GF-D8 (cell line): ENCODE measurements at places on chromosomes 4 and X.
A peak's percentile ranks its signal among the peaks of the same experiment; 100 is the strongest.

DNA sequence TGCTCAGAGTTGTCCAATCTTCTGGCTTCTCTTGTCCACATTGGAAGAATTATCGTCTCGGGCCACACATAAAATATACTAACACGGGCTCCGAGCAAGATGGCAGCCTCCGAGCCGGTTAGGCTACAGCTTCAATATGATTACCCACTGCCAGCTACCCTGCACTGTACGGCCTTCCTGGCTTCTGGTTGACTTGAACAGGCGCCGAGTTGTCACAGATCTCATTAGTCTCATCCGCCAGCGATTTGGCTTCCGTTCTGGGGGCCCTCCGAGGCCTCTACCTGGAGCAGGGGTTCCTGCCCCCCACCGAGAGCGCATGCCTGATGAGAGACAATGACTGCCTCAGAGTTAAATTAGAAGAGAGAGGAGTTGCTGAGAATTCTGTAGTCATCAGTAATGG lies 101.2 kb upstream of the NUDT6 start:
- DNase-seq: no peak

DNA sequence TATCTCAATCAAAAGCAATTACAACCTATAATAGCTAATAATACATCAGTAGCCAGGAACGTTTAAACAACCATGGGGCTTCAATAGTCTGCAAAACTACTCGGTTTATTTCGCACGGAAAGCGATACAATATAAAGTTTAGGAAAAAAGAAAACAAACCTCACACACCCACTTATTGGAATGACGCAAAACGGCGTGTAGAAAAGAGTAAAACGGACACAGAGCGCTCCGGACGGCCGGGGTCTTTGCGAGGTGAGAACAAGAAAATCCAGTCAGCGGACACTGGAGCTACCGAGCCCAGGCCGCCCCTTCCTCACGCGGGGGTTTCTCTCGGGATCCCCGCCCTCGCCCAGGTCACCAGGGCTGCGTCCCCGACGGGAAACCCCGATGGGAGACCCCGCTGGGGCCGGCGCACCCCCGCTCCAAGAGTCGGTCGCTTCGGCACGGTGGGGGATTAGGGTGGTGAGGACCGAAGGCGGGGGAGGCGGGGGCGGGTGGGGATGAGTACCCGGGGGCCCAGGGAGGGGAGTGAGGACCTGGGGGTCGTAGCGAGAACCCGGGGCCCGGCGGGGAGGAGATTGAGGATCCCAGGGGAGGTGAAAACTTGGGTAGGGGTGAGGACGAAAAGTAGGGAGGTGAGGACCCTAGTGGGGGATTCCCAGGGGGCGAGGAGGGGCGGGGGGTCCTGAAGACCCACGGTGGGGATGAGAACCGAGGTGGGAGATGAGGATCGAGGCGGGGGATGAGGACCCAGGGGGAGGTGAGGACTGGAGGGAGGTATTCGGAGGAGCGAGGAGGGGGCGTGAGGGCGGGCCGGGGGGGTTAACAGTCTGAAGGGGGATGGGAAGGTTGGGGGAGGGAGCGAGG lies 737 bp downstream of the NELFA start:
- DNase-seq: no peak

- DNase-seq: no peak
Observed at GRCh38 chr4:107866726-107867125, 42.0 kb downstream of the SGMS2 start.

GRCh38 chrX:78997870-78998558 lies 52.8 kb downstream of the P2RY10 start:
- DNase-seq: no peak

GRCh38 chr4:56651056-56651350 lies 30.1 kb downstream of the HOPX start:
- DNase-seq: no peak

DNA sequence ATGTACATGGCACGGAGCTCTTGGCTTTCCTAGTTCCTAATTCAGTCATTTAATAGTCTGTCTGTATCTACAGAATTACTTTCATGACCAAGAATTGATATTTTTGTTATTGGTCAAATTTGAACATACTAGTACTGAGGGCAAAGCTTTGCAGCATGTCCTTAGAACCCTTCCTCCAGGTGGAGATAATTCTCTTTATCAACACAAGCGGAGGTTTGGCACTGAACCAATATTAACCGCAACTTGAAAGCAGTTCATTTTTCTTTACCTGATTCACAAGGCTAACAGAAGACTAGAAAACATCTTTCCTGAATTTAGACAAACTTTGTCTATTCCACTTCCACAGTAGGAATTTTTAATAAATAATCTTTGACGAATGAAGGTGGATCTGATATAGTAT lies 73.8 kb downstream of the TACR3 start:
- DNase-seq: no peak

GRCh38 chr4:14177987-14178386 lies 550.5 kb upstream of the BOD1L1 start:
- DNase-seq: no peak

DNA sequence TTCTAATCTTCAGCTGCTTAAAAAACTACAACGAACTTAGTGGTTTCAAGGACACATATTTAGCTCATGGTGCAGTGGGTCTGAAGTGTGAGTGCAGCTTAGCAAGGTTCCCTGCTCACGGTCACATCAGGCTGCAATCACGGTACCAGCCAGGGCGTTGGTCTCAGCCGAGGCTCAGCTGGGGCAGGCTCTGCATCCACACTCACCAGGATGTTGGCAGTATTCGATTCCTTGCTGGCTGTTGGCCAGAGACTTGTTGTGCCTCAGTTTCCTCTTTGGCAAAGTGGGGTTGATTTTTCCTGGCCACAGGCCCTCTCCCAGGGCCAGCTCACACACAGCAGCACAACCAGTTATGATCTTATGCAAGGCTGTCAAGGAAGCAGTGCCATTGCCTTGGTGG lies 61.8 kb downstream of the TRMT44 start:
- no peak for DNase-seq

DNA sequence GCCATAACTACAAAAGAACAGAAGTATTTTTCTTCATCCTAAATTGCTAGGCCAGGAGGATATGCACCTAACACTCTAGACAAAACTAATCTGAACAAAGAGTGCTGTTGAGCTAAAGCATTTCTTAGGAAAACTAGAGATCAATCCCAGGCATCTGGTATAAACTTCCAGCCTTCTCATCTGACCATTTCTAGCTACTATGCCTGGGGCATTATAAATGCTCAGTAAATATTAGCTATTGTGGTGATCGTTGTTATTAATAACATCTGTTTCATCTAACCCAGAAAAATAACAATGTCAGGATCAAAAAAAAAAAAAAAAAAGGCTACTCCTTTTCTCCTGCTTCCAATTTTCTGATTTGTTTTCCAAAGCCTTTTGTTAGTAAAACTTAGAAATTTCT lies 7.7 kb upstream of the SLC10A6 start:
- no peak for DNase-seq

- DNase-seq: no peak
Observed at GRCh38 chr4:8472158-8472688, 31.6 kb downstream of the TRMT44 start.

DNA sequence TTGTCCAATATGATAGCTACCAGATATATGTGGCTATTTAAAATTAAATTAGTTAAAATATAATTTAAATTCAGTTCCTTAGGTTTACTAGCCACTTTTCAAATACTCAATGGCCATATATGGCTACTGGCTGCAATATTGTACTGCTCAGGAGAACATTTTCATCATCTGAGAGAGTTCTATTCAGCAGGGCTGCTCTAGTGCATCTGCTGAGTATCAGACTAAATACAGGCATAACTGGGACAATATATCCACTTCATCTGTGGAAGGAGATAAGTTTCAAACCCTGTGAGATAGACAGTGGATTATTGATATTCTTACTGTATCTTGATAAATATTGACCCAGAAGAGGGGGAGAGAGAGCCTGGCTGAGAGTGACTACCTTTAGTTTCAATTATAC lies 240.1 kb upstream of the ANKRD50 start:
- DNase-seq: no peak

- no peak for DNase-seq
Observed at GRCh38 chrX:22800806-22801205, 199.0 kb upstream of the DDX53 start.

- DNase-seq: no peak
Observed at GRCh38 chrX:104568304-104568915, 2.4 kb downstream of the IL1RAPL2 start.

DNA sequence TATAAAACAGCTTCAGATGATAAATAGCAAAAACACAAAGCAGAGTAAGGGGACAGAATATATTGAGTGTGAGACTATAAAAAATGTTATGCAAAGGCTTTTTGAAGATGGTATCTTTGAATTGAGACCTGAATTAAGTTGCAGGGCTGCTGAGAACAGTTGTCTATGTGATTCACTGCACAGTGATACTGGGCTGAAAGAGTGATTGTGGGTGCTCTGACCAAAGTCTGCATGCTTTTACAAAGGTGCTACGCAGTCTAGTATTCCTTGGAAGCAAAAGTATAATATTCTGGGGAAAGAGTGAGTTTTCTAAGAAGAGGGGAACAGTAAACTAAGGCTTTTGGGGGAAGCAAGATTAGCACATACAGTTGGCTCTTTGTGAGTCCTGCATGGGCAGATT lies 234.0 kb downstream of the ARHGAP10 start:
- no peak for DNase-seq

GRCh38 chrX:154542723-154543424 lies 3.8 kb downstream of the G6PD start:
- peak; percentile 91 for DNase-seq

GRCh38 chr4:82562564-82562854 lies 721 bp upstream of the TMEM150C start:
- DNase-seq: no peak

- no peak for DNase-seq
Observed at GRCh38 chr4:173937631-173938270, 345.7 kb downstream of the FBXO8 start.

- DNase-seq: no peak
Observed at GRCh38 chr4:107203733-107204132, 167.6 kb upstream of the DKK2 start.

GRCh38 chr4:52984462-52984881 lies 122.4 kb downstream of the RASL11B start:
- no peak for DNase-seq

GRCh38 chr4:188110741-188111471 lies 1.5 kb upstream of the TRIML2 start:
- no peak for DNase-seq

DNA sequence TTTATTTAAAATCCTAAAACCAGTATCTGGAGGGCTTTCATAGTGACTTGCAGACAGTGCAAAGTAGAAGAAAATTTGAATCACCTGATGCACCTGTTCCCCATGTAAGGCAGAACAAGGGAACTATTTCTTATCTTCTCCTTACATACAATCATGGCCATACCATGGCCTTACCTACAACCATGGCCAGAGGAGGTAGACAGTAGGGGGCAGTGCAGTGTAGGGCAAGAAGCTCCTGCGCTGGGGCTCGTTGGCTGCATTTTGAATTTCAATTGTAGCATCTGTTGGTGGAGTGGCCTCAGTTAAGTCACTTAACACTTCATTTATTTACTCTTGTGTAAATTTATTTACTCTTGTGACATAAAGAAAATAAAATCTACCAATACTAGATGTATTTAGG lies 33.0 kb downstream of the GALNTL6 start:
- DNase-seq: no peak

DNA sequence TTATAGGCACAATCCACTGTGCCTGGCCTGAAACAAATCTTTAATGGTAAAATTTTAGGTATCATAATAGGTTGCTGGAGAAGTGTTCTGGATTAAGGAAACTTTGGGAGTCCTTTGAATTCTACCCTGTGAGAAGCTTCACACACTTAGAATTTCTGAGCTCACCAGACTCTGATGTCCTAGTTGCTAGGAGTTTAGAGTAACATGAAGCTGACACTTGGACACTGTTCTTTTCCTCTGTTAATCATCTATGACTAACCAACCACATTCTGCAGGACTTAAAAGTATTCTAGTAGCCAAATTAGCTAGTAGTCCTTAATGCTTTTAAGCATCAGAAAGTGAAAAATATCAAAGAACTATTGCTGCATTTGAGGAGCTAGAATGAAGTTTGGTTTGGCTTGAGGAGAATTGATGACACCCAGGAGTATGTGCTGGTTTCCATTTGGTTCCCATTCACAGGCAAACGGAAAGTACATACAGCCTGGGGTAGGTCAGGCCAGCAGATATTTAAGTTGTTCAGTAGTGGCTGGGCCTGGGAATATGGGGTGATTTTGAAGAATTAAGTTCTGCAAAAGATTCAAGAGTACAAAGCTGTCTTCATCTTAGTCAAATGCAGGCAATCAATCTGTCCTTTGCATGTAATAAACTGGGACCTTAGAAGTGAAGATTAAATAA lies 38.8 kb upstream of the IGFBP7 start:
- no peak for DNase-seq

DNA sequence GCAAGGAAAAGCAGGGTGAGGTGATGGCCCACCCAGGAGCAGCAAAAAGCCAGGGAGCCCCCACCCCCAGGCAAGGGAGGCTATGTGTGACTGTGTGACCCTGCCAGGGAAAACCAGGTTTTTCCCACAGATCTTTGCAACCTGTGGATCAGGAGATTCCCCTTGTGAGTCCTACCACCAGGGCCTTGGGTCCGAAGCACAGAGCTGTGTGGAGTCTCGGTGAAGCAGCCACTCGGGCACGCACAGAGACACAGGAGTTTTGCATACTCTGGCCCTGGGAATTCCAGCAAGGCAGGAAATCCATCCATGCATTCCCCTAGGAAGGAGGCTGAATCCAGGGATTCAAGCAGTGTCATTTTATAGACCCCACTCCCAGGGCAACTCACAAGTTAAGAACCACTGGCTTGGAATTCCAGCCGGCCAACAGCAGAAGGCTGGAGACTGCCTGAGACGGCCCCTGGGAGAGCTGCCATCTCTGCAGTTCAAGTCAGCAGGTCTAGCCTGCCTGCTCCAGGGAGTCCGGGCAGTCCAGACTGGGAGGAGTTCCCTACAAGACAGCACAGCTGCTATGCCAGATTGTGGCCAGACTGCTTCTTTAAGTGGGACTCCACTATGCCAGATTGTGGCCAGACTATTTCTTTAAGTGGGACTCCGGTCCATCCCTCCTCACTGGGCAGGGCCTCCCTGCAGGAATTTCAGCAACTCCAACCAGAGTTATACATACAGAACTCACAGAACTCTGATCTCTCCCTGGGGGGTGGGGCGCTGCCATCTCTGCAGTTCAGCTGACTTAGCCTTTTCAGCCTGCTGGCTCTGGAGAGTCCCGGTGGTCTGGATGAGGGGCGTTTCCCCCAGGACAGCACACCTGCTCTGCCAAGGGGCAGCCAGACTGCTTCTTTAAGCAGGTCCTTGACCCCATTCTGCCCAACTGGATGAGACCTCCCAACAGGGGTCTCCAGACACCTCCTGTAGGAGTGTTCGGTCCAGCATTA lies 85.1 kb upstream of the ADAD1 start:
- DNase-seq: no peak

GRCh38 chrX:48737213-48737938 lies 24.2 kb upstream of the GLOD5 start:
- DNase-seq: peak; percentile 90

GRCh38 chrX:45840411-45840950 lies 639.8 kb upstream of the DIPK2B start:
- no peak for DNase-seq
